ENCODE measurements at places on chromosomes 6 and 20.
A peak's percentile ranks its signal among the peaks of the same experiment; 100 is the strongest.

GRCh38 chr6:15871276-15871675 is 208.4 kb upstream of the DTNBP1 start:
- no peak for DNase-seq

DNA sequence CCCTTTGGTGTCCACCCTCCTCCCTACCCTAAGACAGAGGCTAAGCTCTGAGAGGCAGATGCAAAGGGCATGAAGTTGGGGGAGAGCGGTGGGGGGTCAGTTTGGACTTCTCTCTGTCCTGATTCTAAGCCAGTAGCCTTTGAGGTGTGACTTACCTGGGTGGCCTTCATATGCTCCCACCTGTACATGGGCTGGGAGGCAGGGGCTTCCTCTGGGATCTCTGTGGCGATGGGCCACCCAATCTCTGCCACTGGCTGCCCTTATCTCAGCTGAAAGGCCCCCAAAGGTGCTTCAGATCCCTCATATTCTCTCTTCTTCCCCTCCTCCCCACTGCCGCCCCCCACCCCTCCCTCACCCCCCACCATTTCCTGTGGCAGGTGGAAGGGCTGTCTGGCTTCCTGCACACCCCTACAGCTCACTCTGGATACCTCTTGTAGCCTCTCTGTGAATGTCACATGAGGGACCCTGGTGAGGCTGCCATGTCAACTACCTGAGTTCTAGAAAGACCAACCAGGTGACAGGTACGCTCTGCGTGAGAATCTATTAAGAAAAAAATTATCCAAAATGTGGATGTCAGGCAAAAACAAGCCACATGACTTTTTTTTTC is 34.0 kb downstream of the PNLDC1 start:
- DNase-seq: no peak

DNA sequence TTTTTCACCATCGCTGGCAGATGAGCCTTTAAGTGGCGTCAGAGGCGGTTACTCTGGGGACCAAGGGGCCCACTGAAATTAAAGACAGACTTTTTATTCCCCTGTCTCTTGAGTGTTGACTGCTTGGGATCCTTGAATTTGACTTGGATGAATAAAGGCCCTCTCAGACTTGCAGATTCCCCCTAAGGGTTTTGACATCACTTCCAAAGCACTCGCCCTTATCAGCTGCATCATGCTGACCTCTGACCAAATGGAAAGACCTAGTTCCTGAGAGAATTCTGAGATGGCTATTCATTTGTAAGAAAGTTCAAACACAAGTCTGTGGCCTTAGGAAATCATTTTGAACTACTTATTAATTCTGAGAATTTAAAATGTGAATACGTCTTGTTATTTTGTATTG is 13.5 kb upstream of the MOXD1 start:
- no peak for DNase-seq

DNA sequence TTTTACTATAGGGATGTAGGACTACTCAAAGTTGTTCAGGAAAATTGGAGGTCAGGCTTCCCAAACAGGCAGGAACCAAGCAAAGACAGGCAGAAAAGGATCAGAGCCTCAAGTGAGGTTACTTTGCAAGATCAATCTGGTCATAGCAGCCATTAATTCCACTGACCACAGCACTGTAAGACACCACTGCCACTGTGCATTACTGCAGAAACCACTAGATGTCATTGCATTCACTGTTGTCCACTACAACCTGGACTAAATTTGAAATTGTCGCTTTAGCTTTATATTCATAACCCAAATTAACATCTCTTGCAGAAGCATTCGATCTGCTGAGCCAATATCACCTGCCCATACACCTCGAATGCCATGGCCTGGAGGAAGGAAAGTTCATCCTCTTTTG is 126.9 kb upstream of the UFL1 start:
- DNase-seq: no peak

- DNase-seq: peak; percentile 2
These were observed 69.6 kb downstream of the TBXT start for GRCh38 chr6:166097914-166098522.

GRCh38 chr20:36688630-36689029 is 42.6 kb upstream of the SLA2 start:
- DNase-seq: no peak

DNA sequence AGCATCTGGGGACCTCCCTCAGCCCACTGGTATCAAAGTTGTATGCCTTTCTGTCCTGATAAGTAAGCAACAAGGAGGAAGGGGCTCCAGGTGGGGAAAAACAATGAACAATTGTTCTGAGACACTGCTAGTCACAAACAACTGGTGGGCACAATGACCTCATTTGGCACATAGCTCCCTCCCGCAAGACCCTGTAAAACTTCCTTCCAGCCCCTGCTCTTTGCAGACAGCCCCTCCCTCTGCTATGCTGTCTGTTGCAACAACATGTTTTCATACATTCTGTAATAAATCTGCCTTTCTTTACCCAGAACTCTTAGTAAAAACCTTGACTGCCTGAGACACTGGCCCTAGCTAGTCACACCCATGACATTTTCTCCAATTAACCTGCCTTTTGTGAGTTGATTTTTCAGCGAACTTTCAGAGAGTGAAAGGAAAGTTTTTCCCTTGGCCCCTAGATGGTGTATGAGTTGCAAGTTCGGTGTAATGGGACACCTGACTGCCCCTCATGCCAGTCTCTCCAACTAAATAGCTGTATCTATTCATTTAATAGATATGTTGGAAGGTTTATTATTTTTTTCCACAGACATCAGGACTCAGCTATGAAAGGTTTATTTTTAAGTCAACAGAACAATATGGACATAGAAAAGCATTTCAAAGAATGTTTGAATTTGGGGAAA is 142.3 kb upstream of the SLC22A16 start:
- DNase-seq: peak; percentile 5

- no peak for DNase-seq
These were observed 110.0 kb upstream of the PHACTR1 start for GRCh38 chr6:12606616-12607015.

DNA sequence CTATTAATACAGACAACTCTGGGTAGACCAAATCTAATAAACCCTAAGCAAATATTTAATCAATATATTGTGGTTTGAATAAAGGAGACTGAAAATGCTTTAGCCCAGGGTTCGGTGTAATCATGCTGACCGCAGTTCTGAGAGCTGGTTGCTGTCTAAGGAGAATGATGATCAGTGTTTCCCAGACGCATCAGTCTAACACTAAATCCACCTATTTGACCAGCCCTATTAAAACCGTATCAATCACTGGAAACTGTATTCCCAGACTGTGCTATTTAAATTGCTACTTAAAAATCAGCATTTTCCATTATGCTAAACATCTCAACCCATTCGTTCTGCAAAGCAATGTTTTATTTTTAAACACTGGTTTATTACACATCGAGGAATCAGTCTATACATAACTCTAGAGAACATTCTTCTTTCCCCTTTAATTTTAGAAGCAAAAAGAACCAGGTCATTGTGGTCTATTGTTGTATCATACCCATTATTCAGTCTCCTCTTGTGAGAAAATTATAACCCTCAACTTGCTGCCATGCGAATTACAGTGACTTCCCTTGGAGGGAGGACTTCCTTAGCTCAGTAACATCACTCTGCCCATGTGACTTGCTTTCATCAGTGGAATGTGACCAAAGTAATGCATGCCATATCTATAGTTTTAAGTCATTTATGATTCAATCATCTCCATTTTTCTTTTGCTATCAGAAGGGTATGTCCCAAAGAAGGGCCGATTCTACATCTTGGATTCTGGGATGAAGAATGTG is 515.2 kb upstream of the JAG1 start:
- no peak for DNase-seq

- DNase-seq: no peak
These were observed 250.9 kb upstream of the POU3F2 start for GRCh38 chr6:98583506-98583905.

DNA sequence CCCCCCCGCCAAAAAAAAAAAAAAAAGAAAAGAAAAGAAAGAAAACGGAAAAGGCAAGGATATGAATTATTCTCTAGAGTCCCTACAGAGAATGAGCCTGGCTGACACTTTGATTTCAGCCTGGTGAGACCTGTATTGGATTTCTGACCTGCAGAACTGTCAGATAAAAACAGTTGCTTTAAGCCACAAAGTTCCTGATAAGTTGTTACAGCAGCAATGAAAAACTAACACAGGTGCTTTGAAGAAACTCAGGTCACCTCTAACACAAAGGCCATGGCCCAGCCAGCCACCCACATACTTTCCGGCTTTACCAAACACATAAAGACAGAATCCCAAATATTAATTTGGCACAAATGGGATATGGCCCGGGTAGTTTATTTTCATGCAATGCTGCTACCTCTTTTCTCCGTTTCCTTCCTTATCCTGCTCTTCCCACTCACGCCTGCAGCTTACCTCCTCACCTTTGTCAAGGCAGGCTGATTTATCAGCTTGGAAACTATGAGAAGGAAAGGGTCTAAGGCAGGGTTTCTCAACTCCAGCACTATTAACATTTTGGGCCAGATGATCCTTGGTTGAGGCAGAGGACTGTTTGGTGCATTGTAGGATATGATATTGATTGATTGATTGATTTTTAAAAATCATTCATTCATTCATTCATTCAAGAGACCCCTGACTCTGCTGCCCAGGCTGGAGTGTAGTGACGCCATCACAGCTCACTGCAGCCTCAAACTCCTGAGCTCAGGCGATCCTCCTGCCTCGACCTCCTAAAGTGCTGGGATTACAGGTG is 88.1 kb downstream of the ATXN1 start:
- DNase-seq: no peak

- DNase-seq: no peak
These were observed 46.4 kb downstream of the FOXF2 start for GRCh38 chr6:1435806-1436205.

- no peak for DNase-seq
These were observed 5.9 kb upstream of the ASXL1 start for GRCh38 chr20:32352121-32352720.

DNA sequence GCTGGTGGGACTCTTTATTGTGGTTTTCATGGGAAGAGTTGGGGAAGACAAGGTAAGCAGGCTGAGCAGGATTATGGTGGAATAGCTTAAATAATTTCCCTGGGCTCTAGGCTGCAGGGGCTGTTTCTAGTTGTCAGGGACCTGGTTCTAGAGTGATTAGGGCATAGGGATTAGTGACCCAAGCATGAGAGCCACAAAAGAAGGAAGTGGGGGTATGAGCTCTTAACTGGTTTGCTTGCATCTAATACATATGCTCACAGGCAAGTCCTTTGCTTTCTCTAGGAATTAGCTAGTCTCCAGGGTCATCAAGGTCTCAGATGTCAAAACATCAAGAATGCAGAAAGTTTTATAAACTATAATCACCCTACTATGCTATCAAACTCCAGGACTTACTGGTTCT is 67.5 kb upstream of the NRN1 start:
- no peak for DNase-seq

DNA sequence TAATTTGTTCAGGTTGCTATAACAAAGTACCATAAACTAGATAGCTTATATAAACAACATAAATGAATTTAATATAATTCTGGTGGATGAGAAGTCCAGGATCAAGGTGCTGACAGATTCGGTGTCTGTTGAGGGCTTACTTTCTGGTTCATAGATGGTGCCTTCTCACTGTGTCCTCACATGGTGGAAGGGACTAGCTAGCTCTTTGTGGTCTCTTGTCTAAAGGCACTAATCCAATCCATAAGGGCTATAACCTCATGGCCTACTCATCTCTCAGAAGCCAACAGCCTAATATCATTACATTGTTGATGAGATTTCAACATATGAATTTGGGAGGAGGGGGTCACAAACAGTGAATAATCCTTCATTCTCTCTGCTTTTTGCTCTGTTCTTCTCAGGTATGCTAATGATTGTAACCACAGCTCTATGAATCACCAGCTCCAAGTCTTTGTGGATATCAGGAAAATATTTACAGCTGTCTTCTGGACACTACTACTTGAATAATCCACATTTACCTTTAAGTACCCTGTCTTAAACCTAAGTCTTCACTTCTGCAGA is 122.3 kb downstream of the NKAIN2 start:
- DNase-seq: no peak

GRCh38 chr20:62887152-62887859 is 25.7 kb upstream of the TCFL5 start:
- DNase-seq: peak; percentile 43

DNA sequence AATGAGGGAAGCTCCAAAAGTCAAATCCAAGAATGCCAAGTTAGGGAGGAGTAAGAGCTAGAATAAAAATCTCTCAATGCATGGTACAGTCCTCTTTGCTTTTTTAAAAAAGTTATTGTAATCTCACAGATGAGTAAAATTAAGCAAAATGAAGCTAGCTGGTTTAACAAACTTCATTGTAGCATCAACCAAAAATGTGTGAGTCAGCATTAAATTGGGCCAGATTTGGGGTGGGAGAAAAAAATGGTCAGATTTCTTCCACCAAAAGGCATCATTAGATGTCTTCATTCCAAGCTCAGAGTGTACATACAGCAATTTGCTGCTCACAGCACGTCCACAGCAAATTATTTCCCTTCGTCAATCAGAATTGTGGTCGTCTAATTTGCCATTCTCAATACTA is 441.5 kb upstream of the FLRT3 start:
- DNase-seq: no peak

GRCh38 chr6:33848484-33848883 is 44.7 kb upstream of the MLN start:
- no peak for DNase-seq

DNA sequence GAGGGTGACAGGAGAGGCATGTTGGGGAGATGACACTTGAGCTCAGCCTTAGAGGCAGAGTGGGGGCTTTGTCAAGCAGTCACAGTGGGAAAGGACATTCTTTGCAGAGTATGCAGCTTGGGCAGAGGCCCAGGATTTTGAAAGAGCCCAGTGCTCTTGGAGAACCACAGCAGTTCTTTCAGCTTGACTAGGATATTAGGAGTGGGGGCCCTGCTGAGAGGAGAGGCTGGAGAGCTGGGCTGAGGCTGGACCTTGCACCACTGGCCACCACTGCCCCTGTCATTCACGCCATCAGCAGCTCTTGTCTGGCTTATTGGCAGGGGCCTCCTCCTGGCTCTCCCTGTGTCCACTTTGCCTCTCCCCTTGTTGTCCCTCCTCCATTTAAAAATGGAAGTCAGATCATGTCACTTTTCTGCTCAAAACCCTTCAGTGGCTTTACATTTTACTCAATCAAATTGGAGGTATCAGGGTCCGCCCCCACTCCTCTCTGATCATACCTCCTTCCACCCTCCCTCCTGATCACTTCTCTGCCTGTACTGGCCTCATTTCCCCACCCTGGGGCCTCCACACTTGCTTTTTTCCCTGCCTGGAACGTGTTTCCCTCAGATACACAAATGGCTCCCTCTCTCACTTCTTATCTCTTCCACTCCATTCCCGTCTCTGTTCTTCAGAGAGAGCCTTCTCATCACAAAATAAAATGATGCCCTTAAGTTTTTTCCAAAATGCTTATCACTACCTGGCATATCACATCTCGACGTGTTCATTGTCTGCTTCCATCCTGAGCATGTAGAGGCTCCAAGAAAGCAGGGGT is 10.5 kb downstream of the MANBAL start:
- no peak for DNase-seq

GRCh38 chr6:7241160-7241559 is 71.8 kb downstream of the SSR1 start:
- no peak for DNase-seq

DNA sequence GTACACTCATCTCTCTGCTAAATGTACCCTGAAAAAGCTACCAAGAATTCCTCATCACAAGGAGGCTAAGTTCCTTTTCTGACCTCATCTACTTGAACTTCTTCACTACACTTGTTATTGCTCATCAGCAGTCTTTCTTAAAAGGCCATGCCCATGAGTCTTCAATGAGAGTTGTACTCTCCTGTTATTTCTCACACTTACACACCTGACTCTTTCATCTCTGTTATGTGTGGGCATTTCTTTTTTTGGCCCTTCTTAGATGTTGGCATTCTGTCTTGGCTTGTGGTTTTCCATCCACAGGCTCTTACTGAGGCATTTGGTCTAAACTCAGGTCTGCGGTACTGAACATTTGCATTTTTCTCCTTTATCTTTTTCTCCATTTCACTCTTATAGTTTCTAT is 10.7 kb upstream of the SLC17A1 start:
- no peak for DNase-seq
